Pancreas (tissue), 10 donors: ENCODE measurements at places on chromosomes 2 and 18. TPM values are rescaled to one million over a fixed set of nuclear protein-coding genes. Genes with fewer than 3 reads are reported as not detected.
A peak's percentile ranks its signal among the peaks of the same experiment; 100 is the strongest.

DNA sequence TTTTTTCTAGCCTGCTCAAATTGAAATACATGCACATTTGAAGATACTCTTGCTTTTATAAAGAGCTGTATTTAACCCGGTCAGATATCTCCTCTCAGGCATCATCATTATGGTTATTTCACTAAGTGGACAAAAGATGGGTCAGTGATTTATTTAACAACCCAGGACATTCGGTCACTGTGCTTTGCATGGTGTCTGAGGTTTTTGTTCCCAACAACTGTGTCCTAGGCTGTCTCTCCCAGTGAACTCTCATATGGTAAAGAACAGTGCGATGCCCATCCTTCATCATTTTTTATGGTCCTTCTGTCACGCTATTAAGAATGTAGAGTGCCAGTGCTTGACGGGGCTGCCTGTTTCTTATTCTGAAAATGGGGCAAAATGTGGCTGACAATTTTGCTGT, 372.4 kb downstream of the PTPRM start:
- H3K36me3 ChIP-seq, result no peaks in the 10 kb centered on the region
- no peak for DNase-seq
- H3K4me1 ChIP-seq, result no peaks in the 10 kb centered on the region
- no peak overlapping the region for H3K4me3 ChIP-seq

GRCh38 chr18:6741786-6742185, 12.3 kb downstream of the ARHGAP28 start:
- H3K36me3 ChIP-seq, result no peaks in the 10 kb centered on the region
- no peaks in the 10 kb centered on the region for H3K27me3 ChIP-seq
- no peak overlapping the region for H3K27ac ChIP-seq

DNA sequence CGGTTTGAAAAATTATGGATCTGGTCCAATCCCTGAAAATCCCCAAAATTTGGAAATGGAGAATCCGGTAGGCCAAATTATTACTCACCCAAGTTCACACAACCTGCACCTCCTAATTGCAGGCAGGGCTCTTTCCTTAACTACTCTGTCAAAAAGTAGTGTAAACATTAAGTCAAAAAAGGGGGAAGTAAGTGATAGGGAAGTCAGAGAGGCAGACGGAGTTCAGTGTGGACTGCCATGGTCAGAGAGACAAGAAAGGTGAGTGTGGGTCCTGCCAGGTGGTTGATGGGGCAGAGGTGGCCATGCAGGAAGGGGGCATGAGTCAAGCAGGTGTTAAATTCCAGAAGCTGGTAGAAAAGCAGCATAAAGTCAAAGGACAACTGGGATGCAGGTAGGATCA, 104.7 kb upstream of the STPG4 start:
- DNase-seq, result no peak
- no peaks in the 10 kb centered on the region for H3K36me3 ChIP-seq
- no peak overlapping the region for H3K27ac ChIP-seq
- H3K4me1 ChIP-seq, result no peaks in the 10 kb centered on the region
- no peaks in the 10 kb centered on the region for H3K27me3 ChIP-seq

DNA sequence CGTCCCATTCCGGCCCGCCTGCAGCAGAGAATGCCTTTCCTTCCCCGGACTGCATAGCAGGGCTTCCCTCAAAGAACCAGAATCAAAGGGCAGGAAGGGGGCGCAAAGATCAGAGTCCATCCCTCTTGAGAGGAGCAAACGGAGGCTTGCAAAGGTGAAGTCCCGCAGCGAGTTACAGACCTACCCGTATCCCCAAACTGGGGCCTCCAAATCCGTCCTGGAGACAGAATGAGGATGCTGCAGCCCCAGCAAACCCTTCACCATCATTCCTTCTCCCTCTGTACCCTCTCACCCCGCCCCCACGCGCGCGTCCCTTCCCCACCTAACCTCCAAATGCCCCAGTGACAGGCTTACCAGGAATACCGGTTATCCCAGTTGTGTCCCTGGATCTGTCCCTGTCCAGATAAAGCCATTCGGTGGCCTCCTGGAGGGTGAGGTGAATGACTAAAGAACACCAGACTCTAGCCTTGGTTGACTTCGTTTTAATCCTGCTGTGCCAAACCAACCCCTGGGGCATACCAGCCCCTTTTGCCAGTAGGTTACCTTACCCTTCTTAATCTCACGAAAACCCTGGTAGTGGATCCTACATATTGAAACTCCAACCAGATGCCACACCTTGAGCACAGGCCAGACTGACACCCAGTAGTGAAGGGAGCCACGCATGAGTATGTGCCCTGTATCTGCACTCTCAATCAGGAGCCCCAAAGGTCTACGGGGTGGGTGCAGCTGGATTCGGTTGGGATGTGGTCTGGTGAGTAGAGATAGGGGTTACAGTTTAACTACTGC, 961 bp upstream of the SLC40A1 start:
- H3K4me1 ChIP-seq, result peaks cover 25% of the 10 kb centered on the region
- peak; percentile 36 for DNase-seq
- no peaks in the 10 kb centered on the region for H3K27me3 ChIP-seq
- peak overlapping the region; percentile 77 for H3K27ac ChIP-seq
- peak overlapping the region; percentile 70 for H3K4me3 ChIP-seq

GRCh38 chr2:141038341-141038740, 1092.5 kb downstream of the LRP1B start:
- no peak overlapping the region for H3K4me3 ChIP-seq
- DNase-seq, result no peak
- no peak overlapping the region for H3K27ac ChIP-seq
- peaks cover 3% of the 10 kb centered on the region for H3K27me3 ChIP-seq
- no peaks in the 10 kb centered on the region for H3K4me1 ChIP-seq

DNA sequence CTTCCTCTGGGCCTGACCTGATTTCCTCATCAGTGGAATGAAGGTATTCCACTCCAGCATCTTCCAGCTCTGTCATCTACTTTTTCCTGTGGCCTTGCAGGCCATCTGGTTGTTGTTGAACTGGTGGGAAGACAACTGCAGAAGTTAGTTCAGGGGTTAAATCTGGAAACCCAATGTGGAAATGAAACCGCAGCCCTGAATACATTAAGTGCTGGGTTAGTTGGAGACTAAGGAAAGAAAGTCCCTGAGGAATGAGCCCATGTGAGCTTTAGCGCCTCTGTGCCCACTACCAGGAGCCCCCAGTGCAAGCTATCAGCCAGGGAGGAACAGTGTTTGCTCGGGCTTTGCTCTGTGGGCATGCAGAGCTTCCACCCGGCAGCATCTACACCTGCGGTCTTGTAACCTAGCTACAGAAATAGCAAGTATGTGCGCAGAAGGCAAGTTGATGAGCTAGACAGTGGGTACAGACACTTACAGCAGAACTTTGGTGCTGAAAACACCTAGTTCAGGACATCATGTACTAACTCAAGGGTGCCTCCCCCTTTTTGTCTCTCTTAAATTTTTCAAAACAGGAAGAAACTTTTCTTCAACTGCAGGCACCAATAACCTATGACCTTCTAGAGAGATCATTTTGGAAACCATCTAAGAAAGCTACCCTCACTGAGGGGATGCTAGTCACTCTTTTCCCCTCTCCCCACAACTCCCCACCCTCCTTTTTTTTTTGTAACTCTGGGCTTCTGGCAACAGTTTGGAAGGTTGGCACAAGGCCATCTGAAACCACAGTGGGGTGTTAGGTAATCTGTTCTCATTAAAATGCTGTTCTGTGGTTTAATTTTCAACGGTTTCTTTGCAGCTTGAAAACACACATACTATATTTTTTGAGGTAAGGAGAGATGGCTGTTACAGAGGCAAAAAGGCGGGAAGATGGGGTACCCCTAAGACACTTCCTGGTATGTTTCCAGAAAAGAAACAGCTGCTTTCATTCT, 18.3 kb upstream of the CXCR4 start:
- H3K36me3 ChIP-seq, result no peaks in the 10 kb centered on the region
- DNase-seq, result no peak
- no peak overlapping the region for H3K27ac ChIP-seq
- no peak overlapping the region for H3K4me3 ChIP-seq
- H3K27me3 ChIP-seq, result no peaks in the 10 kb centered on the region

The CD28 gene
- polyA plus RNA-seq, result 0.08 TPM

The ADAM23 gene
- 0.11 TPM for polyA plus RNA-seq

The SLC19A3 gene
- polyA plus RNA-seq, result 7.1 TPM

- no peak for DNase-seq
- H3K36me3 ChIP-seq, result no peaks in the 10 kb centered on the region
- peaks cover 13% of the 10 kb centered on the region for H3K27me3 ChIP-seq
- H3K4me3 ChIP-seq, result no peak overlapping the region
- H3K27ac ChIP-seq, result no peak overlapping the region
- H3K4me1 ChIP-seq, result peaks cover 17% of the 10 kb centered on the region
These were observed 3.9 kb upstream of the NPPC start for GRCh38 chr2:231929961-231930592.

The EPB41L3 gene
- polyA plus RNA-seq, result 7.7 TPM

DNA sequence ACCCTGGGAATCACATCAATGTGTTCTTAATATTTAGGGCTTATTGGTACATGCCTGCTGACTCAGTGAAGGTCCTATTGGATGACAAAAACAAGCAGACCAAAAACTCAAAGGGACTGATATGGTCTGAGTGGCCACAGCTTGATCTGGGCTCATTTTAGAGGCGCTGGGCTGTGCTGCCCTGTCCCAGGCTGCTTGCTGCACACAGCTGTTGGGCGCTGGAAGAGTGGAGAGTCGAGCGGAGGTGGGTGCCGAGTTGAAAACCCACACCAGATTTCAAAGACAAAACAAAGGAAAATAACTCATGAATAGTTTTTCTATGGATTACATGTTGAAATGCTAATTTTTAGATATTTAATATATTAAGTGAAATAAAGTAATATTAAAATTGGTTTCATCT, 68.5 kb downstream of the LONRF2 start:
- H3K27ac ChIP-seq, result no peak overlapping the region
- no peak for DNase-seq
- no peaks in the 10 kb centered on the region for H3K36me3 ChIP-seq
- no peaks in the 10 kb centered on the region for H3K4me1 ChIP-seq
- no peak overlapping the region for H3K4me3 ChIP-seq

The LBX2 gene
- 1.3 TPM for polyA plus RNA-seq

DNA sequence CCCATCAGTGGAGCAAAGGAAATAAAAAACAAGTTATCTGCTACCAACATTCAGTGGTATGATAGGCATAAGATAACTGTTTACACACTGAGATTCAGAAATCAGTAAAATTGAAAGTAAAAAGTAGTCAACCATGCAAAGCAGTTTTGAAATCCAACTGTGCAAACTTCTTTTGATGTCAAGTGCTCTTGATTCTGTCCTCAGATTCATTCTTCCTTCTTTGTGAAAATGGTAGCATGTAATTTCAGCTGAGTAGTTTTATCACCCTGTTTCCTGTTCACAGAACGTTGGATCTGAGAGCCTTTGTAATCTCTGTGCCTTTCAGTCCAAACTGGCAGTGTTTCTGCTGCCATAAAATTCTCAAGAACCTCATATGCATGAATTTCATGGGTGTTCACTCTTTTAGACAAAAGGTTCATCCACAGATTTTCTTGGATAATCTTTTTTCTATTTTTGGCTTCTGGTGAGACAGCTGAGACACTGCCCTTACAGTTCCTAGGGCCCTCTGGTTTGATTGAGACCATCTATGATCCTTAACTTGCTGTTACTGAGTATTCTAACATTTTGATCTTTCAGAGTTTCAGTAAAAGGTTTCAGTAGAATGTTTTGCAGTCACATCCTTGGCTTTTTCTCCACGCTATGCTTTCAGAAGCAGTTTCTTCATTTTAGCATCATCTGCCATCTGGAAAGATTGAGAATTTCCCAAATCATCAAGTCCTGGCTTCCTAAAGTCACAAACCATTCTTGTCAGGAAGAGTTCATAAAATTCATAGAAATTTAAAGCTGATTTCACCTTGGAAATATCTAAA, 272.3 kb upstream of the EPHA4 start:
- no peak overlapping the region for H3K27ac ChIP-seq
- H3K27me3 ChIP-seq, result no peaks in the 10 kb centered on the region
- no peaks in the 10 kb centered on the region for H3K36me3 ChIP-seq
- no peaks in the 10 kb centered on the region for H3K4me1 ChIP-seq
- no peak for DNase-seq

- no peaks in the 10 kb centered on the region for H3K4me1 ChIP-seq
- no peaks in the 10 kb centered on the region for H3K27me3 ChIP-seq
- no peak overlapping the region for H3K4me3 ChIP-seq
- H3K36me3 ChIP-seq, result no peaks in the 10 kb centered on the region
These were observed 104.8 kb upstream of the FN1 start for GRCh38 chr2:215540658-215541057.

- peaks cover 43% of the 10 kb centered on the region for H3K4me1 ChIP-seq
- H3K4me3 ChIP-seq, result no peak overlapping the region
These were observed 5.4 kb downstream of the ARHGAP28 start for GRCh38 chr18:6734726-6735430.

DNA sequence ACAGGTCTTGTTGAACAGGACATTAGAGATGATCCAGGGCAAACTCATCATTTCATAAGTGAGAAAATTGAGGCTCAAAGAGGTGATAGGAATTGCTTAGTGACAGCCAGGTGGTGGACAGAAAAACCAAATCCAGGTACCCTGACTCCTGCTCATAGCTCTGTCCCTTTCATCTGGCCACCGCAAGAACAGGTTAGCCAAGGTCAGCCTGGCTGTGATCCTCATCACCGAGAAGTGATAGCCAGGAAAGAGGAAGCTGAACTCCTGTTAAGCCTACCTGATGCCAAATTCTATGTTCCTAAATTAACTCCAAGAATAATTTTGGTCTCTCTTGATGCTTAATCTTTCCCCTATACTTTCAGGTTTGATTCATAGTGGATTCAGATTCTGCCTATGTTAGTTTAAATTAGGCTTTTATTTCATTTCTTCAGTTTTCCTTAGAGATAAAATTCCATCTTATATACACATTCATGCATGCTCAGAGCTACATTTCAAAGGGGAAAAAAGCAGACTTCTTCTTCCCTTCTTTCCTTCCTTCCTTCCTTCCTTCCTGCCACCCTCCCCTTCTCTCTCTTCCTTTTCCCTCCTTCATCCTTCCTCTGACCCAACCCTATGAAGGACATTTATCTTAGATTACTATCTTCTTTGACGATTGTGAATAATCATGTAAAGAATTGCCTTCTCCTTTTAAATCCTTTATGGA, 17.3 kb upstream of the CRIM1 start:
- H3K4me1 ChIP-seq, result no peaks in the 10 kb centered on the region
- no peak overlapping the region for H3K4me3 ChIP-seq
- H3K27me3 ChIP-seq, result no peaks in the 10 kb centered on the region
- no peak overlapping the region for H3K27ac ChIP-seq
- DNase-seq, result no peak

- H3K4me1 ChIP-seq, result no peaks in the 10 kb centered on the region
- no peak overlapping the region for H3K27ac ChIP-seq
- no peak overlapping the region for H3K4me3 ChIP-seq
- DNase-seq, result no peak
- H3K27me3 ChIP-seq, result no peaks in the 10 kb centered on the region
These were observed 150.3 kb downstream of the PLEKHA3 start for GRCh38 chr2:178630581-178630980.

- no peak overlapping the region for H3K27ac ChIP-seq
- H3K27me3 ChIP-seq, result no peaks in the 10 kb centered on the region
- no peak for DNase-seq
- no peaks in the 10 kb centered on the region for H3K36me3 ChIP-seq
These were observed 98.4 kb downstream of the UXS1 start for GRCh38 chr2:106095478-106096298.

DNA sequence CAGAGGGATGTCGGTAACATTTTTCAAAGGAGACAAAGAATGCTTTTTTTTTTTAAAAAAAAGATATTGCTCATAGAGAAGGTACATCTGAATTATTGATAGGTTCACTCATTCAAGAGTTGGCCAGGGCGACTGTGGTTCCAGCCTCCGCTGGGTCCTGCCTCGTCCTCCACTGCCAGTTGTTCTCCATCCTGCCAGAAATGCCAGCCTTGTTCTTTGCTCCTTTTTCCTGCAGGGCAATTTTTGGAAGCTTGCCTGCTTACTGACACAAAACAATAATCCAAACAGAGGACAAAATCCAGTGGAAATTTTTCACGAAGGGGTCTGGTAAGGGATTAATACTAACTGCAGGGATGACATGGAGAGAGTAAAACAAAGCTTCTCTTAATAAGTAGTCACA, 1113.0 kb downstream of the CBLN2 start:
- no peak overlapping the region for H3K27ac ChIP-seq
- H3K4me1 ChIP-seq, result no peaks in the 10 kb centered on the region
- H3K36me3 ChIP-seq, result no peaks in the 10 kb centered on the region
- no peak overlapping the region for H3K4me3 ChIP-seq
- H3K27me3 ChIP-seq, result no peaks in the 10 kb centered on the region
